ENCODE measurements at places on chromosomes 6 and 20.

GRCh38 chr6:36825994-36826393, 13.2 kb downstream of the CPNE5 start:
- no peak for DNase-seq

GRCh38 chr6:92748131-92748530, 671.2 kb downstream of the EPHA7 start:
- no peak for DNase-seq

GRCh38 chr6:33508935-33509926, 54.9 kb downstream of the ZBTB9 start:
- no peak for DNase-seq

- no peak for DNase-seq
These were observed 37.6 kb upstream of the FBXL4 start for GRCh38 chr6:98985391-98985790.

- no peak for DNase-seq
These were observed 47.3 kb upstream of the MARCKS start for GRCh38 chr6:113809826-113810225.

DNA sequence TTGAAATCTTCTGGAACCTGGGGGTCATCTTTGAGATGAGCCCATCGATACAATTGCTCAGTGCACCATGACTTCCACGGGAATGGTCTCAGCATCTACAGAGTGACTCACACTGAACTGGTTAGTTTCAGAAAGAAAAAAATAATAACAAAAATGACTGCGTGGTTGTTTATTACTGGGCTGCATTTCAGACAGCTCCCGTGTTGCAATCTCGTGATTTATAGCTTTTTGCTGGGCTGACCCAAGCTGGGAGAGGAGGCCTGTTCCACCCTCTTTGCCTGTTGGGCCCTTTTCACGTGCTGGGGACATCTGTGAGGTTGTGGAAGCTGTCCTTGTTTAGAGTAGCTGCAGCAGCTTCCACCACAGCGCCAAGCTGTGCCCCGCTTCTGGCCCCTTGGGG, 225.5 kb downstream of the BMP7 start:
- no peak for DNase-seq

- no peak for DNase-seq
These were observed 137.2 kb upstream of the ADGRB3 start for GRCh38 chr6:68497927-68498326.

DNA sequence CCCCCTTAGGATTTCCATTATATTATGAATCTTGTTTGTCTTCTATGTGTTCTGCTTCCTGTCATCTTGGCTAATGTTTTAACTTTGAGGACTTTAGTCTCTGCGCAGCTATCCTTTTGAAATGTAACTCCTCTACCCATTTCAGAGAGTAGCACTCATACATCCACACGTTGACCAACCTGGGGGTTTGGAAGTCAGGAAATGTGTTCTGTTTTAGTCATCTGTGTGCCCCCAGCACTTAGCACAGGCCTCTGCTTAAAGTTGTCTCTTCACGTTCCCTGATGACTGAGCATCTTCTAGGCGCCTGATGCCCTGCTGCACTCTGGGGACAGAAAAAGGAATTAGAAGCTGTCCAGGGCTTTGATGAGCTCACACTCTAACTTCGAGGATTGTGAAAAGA, 47.9 kb downstream of the HMGN3 start:
- DNase-seq, result no peak

- no peak for DNase-seq
These were observed 143.0 kb upstream of the THBS2 start for GRCh38 chr6:169396554-169397163.

GRCh38 chr6:19268718-19269117, 568.5 kb upstream of the ID4 start:
- DNase-seq, result no peak

DNA sequence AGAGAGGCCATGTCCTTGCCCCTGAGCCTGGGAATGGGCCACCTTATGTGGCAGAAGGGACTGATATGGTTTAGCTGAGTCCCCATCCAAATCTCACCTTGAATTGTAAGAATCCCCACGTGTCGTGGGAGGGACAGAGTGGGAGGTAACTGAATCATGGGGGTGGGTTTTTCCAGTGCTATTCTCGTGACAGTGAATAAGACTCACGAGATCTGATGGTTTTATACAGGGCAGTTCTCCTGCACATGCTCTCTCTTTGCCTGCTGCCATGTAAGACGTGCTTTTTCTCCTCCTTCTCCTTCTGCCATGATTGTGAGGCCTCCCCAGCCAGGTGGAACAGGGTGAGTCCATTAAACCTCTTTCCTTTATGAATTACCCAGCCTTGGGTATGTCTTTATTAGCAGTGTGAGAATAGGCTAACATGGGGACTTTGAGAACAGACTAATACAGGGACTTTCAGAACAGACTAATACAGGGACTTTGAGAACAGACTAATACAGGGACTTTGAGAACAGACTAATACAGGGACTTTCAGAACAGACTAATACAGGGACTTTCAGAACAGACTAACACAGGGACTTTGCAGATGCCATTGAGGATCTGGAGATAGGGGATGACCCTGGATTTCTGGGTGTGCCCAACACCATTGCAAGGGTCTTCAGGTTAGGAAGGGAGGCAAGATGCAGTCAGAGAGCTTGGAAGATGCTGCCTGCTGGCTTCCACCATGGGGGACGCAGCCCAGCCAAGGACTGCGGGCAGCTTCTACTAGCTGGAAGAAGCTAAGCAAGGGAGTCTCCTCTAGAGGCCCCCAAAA, 86.9 kb downstream of the RAMACL start:
- DNase-seq, result no peak

GRCh38 chr6:158439255-158439654, 120.6 kb upstream of the TMEM181 start:
- no peak for DNase-seq

DNA sequence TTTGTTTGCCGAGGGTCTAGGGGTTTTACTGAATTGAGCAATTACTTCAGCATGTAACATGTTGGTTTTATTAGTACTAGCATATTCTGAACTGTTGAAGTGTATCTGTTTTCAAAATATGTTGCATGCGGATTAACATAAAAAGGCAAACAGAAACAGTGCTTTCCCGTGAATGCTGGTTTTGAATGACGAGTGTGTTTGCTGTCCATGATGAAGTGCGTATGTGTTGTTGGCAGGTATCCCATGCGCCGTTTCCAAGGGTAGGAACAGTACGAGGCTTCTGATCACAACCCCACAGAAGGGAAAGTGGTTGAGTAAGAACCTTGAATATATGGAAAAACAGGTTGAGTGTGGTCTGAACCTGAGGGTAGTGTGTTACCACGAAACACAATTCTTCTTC, 232.9 kb downstream of the SAMD5 start:
- no peak for DNase-seq
